ENCODE measurements at places on chromosomes 5 and 9.
A peak's percentile ranks its signal among the peaks of the same experiment; 100 is the strongest.

- no peak for DNase-seq
These were observed 188.4 kb downstream of the ZNF462 start for GRCh38 chr9:107051392-107051791.

DNA sequence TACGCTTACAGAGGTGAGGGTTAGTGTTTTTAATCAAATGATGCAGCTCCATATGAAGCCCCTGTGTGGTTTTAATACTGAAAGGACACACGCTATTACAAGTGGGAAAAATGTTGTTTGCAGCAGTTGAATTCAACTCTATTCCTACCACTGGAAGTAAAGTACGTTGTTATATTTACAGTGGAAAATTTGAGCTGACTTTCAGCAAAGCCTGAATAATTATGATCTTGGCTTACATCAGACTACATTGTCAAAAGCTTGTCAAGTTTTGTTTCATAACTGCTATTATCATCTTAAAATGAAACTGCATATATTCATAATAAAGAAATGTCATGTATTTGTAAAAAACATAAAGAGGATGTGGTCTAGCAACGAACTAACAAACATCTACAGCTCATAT is 818.5 kb downstream of the SEMA5A start:
- no peak for DNase-seq

DNA sequence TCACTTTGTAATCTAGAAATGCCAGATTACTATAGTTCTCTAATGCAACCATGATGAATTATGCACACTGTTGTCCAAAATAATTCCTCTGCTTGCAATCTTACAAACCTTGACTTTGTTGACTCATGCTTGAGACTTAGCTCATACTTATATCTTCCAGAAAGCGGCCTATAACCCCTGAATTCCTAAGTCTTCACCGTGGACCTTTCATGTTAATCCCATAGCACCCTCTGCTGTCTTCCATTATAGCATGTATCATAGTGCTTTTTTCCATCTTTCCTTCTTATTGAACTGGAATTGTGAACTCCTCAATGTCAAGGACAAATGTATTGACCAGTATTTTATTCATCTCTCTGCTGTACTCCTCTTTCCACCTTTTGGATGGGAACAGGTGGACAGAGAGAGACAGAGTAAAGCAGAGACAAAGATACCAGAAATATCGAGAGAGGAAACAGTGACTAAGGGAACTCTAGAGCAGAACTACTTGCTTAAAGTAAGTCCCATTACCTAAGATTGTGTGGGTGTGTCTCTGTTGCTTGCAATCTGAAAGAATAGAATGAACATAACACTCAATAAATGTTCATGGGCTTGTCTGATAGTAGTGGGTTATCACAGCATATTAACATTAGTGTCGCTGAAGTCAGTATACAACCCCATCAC is 110.0 kb downstream of the LURAP1L start:
- peak; percentile 61 for DNase-seq

GRCh38 chr5:95812074-95812471 is 10.5 kb downstream of the GLRX start:
- no peak for DNase-seq

GRCh38 chr9:520302-520701 is 305.6 kb downstream of the DOCK8 start:
- no peak for DNase-seq

DNA sequence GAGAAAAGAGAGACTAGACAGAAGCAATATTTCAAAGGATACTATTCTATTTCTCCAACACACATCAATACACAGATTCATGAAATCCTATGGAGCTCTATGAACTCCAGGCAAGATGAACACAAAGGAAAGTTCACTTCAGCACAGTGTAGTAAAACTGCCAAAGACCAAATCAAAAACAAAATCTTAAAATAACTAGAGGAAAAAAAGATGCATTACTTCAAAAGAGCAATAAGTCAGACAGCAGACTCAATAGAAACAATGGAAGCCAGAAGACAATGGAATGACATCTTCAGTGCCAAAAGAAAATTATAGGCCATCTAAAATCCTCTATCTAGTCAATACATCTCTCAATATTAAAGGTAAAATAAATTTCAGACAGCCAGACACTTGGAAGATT is 205.3 kb upstream of the TBC1D2 start:
- no peak for DNase-seq

DNA sequence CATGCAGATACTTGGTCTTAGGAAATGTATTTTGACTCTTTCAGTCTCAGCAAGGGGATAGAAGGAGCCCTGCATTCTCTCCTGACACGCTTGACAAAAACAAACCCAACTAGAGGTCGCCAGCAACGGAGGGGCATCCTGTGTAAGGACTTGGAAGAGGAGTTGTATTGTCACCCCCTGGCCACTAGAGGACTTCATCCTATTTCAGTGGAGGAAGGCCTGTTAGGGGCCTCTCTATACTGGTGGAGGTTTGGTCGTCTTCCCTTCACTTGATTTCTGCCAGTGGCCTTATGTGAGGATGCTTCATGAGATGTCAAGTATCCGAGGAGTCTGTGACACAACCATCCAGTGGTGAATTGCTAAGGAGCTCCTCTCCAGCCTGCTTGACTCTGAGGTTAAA is 122.8 kb upstream of the STC2 start:
- DNase-seq, result no peak

DNA sequence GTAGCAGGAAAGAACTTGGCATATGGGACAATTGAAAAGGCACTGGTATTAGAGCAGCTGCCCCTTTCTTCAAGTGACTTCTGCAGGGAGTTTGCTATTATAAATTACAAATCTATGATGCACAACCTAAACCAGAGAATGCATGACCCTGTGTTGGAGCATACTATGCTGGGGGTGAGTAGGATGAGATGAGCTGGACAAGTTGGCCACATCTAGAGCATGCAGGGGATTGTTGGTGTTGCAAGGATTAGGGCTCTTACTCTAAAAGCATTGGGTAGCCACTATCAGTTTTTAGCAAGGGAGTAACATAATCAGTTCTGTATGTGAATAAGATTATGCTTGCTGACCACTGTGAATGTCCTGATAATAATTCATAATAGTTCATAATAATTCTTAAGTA is 186.7 kb downstream of the KIAA0825 start:
- no peak for DNase-seq

GRCh38 chr5:22614486-22615094 is 238.6 kb downstream of the CDH12 start:
- DNase-seq, result no peak

DNA sequence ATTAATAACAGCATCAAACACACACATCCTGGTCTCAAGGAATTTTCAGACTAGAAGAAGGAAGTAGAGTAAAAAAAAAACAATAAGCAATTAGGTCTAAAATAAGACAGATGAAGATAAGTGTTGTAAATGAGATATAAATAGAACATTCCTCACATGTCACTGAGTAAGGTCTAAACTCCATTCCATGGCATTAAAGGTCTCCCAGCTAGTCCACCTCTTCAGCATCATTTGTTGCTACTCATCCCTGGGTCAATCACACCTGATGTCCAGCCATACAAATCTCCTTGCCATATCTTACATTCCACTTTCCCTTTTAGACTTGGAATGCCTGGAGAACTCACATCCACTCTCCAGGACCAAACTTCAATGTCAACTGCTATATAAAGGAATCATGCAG is 214.1 kb upstream of the KLF4 start:
- no peak for DNase-seq

- no peak for DNase-seq
These were observed 186.5 kb downstream of the ARHGEF28 start for GRCh38 chr5:73812457-73812856.

DNA sequence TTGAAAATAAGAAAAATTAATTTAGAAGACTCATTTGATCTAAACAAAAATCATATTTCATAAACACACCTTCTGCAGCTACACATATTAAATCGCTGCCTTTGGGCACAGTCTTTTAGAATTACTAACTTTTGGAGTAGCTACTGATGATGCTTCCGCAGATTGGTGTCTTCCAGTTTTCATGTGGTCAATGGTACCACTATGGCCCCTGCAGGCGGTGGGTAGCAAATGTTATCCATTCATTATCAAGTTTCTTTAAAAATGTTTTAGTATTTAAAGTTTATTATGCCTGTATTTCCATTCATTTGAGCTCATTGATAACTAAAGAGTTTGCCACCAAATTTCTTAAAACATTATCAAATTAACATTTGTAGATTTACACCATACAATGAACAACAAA is 122.9 kb upstream of the GRAMD2B start:
- no peak for DNase-seq

DNA sequence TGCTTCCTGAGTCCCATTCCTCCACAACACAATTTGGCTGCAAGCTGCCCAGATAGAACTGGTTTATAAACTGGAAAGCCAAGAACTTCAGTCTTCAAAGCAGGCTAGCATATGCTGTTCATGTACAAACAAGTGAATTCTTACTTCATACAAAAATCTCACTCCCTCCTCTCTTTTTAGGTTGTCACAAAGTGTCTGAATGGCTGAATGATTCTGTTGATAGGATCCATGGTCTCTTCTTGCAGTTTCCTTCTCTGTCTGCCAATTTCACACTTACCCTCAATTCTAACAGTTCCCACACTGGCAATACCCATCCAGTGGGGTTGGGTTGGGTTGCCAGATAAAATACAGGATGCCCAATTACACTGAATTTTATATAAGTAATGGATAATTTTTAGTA is 363.5 kb downstream of the DEPDC1B start:
- no peak for DNase-seq

- DNase-seq, result no peak
These were observed 39.8 kb upstream of the SELENOP start for GRCh38 chr5:42851481-42851880.

GRCh38 chr5:73867345-73868335 is 241.6 kb downstream of the ARHGEF28 start:
- DNase-seq, result no peak

DNA sequence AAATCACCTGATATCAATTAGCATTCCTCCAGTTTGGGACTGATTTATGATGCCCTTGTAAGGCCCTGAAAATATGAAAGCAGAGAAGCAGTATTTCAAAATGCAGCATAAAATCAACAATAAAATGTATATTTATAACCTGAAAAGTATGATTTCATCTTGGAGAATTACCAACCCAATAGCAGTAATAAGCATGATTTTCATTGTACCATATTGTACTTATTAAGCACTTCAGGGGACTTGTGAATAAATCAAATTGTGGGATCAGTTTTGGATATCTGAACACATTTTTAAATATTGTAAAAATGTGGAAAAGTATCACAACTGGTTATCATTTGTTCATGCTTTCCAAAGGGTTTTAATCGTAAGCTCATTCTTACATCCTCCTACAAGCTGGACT is 250.8 kb downstream of the DMRT2 start:
- peak; percentile 12 for DNase-seq

GRCh38 chr9:16676519-16676918 is 194.0 kb downstream of the BNC2 start:
- DNase-seq, result no peak

GRCh38 chr5:16492398-16493140 is 27.0 kb upstream of the ZNF622 start:
- DNase-seq, result no peak

GRCh38 chr5:22728610-22729009 is 124.5 kb downstream of the CDH12 start:
- no peak for DNase-seq

GRCh38 chr5:77718934-77719610 is 57.1 kb downstream of the TBCA start:
- no peak for DNase-seq

DNA sequence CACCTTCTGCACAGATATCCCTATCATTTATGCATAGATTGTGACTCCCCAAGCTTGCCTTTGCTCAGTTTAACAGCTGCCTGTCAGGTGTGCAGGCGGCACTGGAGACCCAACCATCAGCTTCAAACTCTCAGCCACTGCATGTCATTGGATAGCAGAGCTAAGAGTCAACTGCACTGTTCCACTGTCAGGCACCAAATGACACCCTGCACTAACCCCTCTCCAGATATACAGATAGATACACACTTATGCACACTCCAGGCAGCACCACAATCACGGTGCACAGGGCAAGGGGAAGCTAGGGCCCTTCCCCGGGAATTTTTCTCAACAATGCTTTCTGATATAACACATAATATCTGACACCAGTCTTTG is 142.3 kb downstream of the BNC2 start:
- no peak for DNase-seq

All from fibroblast of skin of left biceps (primary cell).